Hippocampal formation (tissue), 2 donors: ENCODE measurements at places on chromosomes 16 and 17.

DNA sequence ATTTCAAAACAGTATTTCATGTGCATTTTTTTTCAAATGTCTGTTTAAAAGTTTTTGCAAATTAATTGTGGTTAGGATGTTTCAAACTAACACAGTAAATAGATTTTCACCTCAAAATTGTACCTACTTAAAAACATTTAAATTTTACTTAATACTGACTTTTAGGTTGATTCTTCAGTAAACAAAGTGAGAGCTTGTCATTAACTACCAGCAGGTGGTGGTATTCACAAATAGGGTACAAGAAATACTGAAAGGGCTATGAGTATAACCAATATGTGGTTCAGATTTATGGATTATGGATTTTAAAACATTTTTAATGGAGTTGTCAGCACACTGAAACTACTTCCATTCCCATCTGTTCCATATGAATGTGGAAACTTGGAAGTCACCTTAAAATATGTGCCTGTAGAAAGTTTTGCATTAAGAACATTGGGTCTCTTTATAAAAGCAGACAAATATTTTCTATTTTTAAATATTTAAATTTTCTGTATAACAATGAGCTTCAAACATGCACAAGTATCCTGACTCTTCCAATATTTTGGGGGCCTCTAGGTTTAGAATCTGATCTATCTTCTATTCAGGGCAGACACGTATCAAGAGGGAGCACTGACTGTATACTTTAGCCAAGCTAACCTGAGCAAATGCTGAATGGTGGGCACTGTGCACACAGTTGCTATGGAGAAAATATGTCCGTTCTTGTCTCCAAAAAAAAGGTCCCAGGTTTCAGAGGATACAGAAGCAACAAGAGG, 155.6 kb downstream of the SNX11 start:
- no peak for DNase-seq

GRCh38 chr16:52171481-52171880, 375.5 kb downstream of the TOX3 start:
- no peak for DNase-seq

DNA sequence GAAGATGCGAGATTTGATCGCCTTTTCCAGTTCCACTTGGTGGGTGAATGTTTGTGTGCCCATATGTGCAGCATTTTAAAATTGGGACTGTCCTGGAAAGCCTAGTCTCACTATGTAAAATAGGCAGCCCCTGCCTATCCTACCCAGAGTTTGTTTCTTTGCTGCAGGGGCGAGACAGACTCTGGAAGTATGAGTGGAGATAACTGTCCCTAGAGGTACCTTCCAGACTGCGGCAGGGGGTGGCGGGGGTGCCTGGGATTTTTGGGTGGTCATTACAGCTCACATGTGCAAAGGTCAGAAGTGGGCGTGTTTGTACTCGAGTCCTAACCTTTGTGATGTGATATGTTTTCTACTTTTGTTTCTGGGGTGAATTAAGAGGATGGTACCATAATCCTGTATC, 36.6 kb downstream of the MPRIP start:
- DNase-seq: no peak

GRCh38 chr17:77527409-77527808, 386.6 kb downstream of the SEC14L1 start:
- DNase-seq: no peak

- no peak for DNase-seq
These were observed 74.2 kb upstream of the NLK start for GRCh38 chr17:27968206-27968732.

GRCh38 chr16:15857724-15858560, 1.1 kb upstream of the MYH11 start:
- DNase-seq: no peak

GRCh38 chr17:37090941-37091340, 142.2 kb downstream of the AATF start:
- no peak for DNase-seq

- DNase-seq: no peak
These were observed 21.1 kb downstream of the TMC5 start for GRCh38 chr16:19438739-19439138.

DNA sequence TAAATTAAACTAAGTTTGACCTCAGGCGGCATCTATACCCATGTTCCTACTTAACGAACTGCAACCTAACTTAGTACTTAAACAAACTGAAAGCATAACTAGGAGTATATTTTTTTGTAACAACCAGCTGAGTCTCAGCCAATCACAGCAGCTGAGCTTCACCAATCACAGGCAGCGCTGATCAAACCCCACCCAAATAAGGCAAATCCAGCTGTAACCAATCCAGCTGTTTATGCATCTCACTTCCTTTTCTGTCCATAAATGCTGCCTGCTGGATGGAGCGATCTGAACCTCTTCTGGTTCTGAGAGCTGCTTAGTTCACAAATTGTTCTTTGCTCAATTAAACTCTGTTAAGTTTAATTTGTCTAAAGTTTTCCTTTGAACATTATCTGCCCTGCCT, 131.3 kb downstream of the PMP22 start:
- no peak for DNase-seq

DNA sequence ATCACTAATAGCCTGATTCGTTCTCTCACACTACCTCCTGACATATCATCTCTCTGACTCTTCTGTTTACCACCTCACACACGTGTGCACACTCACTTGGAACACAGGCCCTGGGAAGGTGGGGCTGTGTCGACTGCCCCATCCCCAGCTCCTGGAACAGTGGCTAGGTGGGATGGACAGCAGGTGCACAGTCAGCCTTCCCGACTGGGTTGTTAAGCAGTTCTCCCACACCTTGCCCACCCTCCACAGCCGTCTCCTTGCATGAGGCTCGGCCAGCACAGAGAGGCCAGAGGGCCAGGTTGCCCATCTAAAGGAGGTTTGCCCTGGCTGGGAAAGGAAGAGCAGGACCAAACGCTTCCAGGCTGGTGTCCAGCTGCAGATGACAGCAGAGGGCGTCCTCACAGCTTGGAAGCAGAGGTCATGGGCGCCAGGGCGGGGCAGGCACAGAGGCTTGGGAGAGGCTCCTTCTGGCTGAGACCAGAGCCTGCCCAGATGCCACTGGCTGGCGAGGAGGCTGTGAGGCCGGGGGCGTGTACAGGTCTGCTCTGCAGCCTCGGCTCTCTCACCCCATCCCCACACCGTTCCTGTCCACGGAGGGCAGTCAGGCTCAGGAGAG, 92.8 kb downstream of the AMFR start:
- peak; percentile 74 for DNase-seq

GRCh38 chr16:20826039-20826566, 19.8 kb downstream of the REXO5 start:
- DNase-seq: no peak

DNA sequence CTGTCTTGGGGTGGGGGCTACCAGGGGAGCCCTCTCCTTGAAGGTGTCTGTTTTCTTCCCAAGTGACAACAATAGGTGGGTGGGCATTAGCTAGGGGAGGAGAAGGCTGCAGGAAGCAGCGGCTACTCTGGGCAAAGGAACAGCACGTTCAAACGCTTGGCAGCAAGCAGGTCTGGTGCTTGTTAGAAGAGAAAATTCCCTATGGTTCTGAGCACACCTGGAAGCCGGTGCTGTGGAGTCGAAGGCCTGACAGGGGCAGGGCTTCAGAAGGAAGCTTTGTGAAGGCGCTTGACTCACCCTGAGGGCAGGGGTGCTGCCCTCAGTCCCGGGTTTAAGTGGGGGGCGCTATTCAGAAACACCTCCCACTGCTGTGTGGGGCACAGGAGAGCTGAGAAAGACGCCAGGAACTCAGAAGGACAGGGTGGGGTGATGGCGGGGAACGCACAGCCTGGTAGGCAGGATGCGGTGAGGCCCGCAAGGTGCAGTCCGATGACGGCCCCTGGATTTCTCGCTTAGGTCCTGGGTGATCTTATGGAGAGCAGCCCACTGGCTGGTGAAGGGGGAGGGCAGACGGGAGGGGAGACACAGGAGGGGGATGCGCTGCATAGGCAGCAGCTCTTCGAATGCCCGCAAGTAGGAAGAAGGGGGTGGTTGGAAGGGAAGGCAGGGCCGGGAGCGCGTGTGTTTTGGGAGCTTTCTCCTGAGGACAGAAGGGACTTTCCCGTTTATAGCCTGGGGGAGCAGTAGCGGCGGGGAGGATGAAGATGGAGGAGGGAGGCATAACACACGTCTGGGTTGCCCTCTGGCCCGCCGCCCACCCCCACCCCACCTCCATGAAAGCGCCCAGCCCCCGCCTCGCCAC, 3.2 kb downstream of the GJD3 start:
- DNase-seq: no peak

DNA sequence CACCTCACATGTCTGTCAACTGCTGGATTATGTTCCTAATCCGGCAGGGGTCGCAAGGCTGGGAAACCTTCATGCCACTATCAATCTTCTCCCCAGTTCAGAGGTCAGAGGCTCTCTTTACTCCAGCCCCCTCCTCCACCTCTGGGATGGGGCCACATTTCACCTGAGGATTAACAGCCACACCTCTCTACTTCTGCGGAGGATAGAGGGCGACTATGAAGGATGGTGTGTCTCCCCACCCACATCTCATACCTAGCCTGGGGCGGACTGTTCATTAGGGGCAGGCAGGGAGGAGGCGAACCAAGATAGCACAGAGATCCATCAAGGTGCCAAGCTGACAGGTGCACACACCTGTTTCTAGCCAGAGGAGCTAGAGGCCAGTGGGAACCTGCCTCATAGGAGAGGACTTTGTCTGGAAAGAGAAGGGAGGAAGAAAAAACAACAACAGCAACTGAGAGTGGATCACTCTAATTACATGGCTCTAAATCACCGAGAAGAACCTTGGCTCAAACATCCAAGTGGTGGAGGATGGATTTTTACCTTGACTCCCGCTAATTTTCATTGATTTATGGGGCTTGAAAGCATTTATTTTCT, 41.9 kb upstream of the SKAP1 start:
- DNase-seq: no peak

GRCh38 chr16:78220571-78220970, 121.1 kb downstream of the WWOX start:
- DNase-seq: no peak

GRCh38 chr17:13157656-13158055, 139.8 kb upstream of the ELAC2 start:
- no peak for DNase-seq

DNA sequence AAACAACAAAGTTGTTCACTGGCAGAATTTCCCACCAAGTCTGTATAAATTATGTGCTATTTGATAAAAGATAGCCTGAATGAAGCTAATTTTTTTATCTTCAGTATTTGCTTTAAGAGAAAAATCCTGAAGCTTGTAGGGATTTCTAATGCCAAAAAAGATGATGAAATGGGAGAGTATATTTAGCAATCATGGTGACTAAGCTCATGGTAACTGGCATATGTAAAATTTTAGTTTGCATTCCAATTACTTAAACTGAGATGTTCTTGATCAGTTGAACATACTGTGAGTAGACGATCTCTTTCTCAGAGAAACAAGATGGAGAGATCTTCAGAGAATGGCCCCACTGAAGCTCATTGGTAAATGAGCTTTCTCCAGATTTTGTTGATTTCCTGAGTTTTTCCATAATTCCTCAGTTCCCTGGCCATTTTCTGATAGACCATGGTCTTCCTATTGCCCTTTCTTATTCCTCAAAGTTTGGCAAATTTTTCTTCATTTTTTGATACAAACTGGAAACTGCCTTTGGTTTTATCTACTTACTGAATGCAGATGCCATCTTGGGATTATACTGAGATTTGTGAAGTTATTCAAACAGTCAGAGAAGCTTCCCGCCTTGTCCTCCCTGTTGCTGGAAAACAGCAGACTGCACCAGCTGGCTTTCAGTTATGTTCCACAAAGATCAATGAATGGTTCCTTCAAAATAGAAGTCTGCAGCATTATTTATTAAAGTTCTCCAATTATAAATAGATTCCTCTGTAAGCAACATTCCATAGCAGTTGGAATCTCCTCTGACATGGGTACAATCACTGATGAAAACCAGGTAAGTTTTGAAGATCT, 68.3 kb upstream of the ALOX12 start:
- no peak for DNase-seq

GRCh38 chr17:64774888-64775540, 112.9 kb upstream of the SMURF2 start:
- DNase-seq: no peak

- DNase-seq: no peak
These were observed 24.6 kb upstream of the TANC2 start for GRCh38 chr17:62941358-62941991.

GRCh38 chr16:88495268-88495772, 42.2 kb downstream of the ZFPM1 start:
- no peak for DNase-seq

GRCh38 chr17:7972131-7972785, 30.2 kb upstream of the GUCY2D start:
- DNase-seq: no peak

GRCh38 chr16:28321700-28322411, 29.5 kb downstream of the SBK1 start:
- no peak for DNase-seq

DNA sequence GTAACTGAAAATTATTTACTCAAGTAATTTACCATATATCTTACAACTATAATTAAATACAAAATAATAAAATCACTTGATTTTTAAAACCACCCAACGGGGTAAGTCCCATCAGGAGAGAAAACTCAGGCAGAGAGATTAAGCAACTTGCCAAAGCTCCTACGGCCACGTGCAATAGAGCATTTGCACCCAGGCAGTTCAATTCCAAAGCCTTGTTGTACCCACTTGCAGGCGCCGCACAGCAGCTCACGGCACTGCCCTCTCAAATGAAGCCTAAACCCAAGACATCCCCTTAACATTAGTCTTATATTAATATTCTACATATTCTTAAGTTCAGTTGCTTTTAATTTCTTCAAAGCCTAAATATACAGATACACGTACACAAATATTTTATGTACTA, 75.7 kb downstream of the SPAG9 start:
- DNase-seq: peak; percentile 47

GRCh38 chr16:1414532-1415260, at the start of gene UNKL:
TSS of gene UNKL (minus strand) at chr16:1414704. CDS start at chr16:1414691, 13 bp downstream.
- DNase-seq: peak; percentile 2

- DNase-seq: no peak
These were observed 25.8 kb downstream of the CAPNS2 start for GRCh38 chr16:55592306-55592705.

- no peak for DNase-seq
These were observed 7.7 kb downstream of the METTL22 start for GRCh38 chr16:8628981-8629725.

- DNase-seq: no peak
These were observed 8.1 kb downstream of the PNMT start for GRCh38 chr17:39676198-39676819.

GRCh38 chr16:55047331-55047730, 116.7 kb downstream of the IRX5 start:
- no peak for DNase-seq

- DNase-seq: no peak
These were observed 531 bp upstream of the HASPIN start for GRCh38 chr17:3723188-3723555.
